ENCODE measurements at places on chromosomes 2 and 18.

DNA sequence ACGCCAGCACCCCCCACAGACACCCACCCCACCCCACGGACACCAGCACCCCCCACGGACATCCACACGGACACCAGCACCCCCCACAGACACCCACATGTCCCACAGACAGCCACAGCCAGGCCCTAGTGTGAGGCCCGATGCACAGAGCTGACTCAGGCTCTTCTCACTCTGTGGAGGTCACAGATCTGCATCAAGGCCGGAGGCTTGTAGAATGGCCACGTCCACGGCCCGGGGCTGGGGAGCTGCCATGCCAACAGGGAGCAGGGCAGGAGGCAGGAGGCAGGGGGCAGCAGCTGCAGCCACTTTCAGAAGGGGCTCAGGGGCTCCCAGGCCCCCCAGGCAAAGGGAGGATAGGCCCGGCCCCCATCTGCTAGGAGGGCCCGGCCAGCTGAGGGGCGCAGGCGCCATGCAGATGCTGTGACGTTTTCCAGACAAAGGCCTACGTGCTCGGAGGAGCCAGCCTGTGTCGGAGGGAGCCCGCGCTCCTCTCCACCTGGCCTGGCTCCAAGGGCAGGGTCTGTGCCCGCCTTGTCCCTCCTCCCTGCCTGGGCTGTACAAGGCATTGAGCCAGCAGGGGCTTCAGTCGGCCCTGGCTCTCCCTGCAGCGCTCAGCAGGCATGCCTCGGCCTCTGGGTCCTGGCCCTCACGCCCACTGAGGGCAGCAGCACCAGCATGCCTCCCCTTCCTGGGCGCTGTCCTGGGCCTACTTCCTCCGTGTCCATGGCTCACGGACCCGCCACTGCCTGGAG lies 249.0 kb downstream of the TWIST2 start:
- DNase-seq: no peak

- DNase-seq: no peak
These were observed 344.1 kb downstream of the TDRD15 start for GRCh38 chr2:21467910-21468309.

DNA sequence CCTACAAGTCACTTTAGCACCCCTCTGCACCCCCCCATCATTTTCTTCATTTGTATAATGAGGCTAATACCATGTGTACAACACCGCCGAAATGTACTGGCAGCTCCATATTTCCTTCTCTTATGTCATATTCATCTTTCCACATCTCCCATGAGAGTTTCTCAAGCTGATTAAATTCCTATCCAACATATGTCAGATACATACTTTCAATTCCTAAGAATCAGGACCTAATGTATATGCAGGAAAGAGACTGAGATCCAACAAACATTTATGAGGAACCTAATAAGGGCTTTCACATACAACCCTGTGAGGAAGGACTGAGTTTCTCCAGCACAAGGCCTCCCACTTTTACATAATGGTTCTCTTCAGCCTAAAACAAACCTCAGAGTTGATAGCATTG lies 41.9 kb downstream of the PRKD3 start:
- DNase-seq: no peak

DNA sequence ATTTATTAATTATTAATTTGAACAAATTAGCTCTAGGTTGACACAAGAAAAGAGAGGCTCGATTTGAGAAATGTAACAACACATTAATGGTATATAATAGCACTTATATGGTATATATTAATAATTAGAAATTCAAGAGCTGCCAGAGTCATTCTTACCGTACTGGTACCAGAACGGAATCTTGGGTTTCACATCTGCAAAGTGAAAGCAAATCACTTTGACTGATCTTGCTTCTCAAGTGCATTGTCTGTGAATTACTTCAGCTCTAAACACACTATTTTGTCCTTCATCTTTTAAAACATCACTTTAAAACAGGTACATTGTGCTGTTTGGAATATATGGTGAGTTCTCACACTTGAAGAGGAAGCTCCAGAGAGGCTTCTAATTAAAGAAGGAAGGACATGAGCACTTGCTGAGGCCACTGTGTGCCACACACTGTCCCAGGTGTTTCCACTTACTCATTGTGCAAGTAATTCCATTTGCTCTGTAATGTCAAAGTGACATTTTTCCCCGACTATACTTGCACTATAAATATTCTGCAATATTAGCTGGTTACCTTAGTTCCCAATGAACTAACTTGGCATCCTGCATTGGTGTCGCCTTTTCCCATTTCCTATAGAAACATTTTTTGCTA lies 85.8 kb downstream of the PLA2R1 start:
- DNase-seq: no peak

- no peak for DNase-seq
These were observed 157.4 kb upstream of the KCTD1 start for GRCh38 chr18:26705757-26706156.

GRCh38 chr2:211994806-211995205 lies 543.8 kb downstream of the ERBB4 start:
- no peak for DNase-seq

DNA sequence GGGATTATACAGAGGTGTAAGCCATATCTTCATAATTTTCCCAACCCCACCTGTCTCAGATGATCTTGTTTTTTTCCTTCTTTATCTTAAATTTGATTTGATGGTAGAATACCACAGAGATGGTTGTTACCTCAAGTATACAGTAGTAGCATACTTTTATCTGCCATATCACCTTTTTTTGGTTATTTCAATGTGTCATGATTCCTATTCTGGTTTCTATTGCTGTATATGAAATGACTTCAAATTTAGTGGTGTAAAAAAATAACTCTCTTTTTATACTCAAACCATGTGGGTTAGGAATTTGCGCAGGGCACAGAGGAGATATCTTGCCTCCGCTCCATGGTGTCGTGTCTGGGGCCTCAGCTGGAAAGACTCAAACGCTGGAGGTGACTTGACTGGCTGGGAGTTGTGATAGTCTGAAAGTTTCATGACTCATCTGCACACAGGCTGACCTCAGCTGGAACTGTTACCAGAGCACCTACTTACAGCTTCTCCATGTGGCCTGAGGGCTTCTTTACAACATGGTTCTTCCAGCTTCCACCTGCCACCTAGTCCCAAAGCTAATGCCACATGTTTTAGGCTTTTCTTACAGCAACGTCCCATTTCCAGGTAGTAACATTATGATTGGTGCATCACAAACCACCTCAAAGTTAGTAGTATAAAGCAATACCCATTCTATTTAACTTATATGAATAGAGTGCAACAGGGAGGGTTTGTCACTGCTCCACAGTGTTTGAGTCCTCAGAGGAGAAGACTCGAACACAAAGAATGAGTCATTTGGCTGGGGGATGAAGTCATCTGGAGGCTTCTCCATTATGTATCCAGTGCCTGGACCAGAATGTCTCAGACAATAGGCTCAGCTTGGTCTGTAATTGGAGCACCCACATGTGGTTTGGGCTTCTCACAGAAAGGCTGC lies 82.3 kb upstream of the XPO1 start:
- no peak for DNase-seq

GRCh38 chr18:41982942-41983660 lies 28.1 kb downstream of the PIK3C3 start:
- no peak for DNase-seq

Measured in NCI-H1092 treated with DMSO at 0.1 percent for 48 hours (cell line).